Activated T-cell treated with anti-CD3 and anti-CD28 coated beads, Interleukin-2, amount 50 U/mL, for 4 hours (primary cell): ENCODE measurements at places on chromosomes 7 and 10. TPM values are rescaled to one million over a fixed set of nuclear protein-coding genes. Genes with fewer than 3 reads are reported as not detected.

DNA sequence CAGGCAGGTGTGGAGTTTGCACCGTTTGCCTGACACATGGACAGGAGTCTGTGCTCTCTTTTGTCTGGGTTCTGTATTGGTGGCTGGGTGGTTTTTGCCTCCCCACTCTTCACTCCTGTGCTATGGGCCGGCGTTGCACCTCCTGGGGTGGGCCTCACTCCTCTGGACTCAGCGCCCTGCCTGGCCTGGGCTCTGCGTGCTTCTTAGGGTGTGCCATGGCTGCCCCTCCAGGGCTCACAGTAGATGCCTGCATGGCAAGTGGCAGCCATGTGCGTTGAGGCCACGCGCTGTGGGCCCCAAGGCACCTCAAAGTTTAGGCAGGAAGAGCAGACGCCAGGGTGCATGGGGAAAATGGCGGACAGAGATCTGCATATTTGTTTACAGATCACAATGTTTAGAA is 319.8 kb downstream of the ADARB2 start:
- no peak for DNase-seq

GRCh38 chr7:12771378-12771877 is 84.0 kb downstream of the ARL4A start:
- DNase-seq, result no peak

GRCh38 chr7:29921404-29922010 is 68.1 kb downstream of the SCRN1 start:
- peak; percentile 17 for DNase-seq

DNA sequence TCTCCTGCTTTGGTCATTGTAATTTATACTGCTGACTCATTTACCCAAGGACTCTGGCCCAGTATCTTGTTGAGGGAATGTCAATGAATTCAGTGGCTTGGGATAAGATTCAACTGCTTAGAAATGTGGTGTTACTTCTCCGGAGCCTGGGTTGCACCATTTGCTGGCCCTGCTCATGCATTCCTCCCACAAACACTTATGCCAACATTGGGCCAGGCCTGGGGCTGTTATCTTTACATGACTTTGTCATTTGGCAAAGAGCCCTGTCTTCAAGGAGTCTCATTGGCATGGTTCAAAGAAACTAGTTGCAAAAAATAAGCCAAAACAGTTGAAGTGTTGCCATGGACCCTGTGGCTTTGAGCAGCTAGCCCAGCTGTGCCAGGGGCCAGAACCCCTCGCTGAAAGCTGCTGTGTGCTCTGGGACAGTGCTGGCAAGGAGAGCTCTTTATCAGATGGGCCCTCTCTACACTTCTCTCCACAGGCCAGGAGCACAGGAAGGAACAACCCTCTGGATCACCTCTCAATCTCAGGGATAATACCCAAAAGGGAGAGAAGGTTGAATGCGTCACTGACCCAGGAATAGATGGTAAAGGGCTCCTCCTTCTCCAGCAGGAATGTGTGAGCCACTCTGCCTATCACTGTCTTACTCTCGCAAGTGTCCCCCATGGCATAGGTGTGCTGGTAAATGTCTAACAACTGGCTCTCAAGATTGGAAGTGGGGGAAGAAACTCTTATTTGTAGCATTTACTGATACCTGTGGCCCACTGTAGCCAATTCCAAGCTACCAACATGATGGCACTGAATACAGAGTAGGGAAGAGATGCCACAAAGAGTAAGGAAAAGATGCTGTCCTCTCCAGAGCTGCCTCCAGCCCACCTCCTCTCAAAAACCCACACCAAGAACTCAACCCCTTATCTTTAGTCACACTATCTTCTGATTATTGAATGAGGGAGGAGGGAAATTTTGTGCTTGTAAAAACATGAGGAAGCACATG is 23.5 kb upstream of the PDE1C start:
- no peak for DNase-seq

DNA sequence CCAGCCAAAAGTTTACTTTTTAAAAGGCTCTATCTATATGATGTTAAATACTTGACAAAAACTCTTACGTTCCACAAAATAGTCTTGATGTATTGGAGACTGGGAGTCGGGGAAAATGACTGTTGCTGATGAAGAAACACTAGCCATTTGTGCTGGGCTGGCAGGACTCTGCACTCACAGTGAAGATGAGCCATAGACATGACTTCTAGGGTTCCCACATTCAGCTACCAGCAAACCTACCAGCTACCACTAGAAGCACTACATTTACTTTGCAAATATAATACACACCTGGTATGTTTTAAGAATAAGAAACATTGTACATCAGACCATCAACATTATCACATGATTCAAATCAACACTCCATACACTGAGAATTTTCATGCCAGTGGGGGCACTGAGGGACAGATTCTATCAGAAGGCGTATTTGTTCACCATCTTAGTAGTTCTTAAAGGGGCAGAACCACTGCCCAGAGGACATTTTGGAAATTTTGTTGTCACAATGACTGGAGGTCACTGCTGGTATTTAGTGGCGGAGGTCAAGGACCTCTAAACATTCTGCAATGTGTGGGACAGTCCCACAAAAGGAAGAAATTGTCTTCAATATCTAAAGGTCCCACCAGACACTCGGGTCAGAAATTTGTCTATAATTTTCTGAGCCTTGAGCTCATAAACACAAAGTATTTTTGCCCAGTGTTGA is 52.3 kb downstream of the PARD3 start:
- DNase-seq, result no peak

GRCh38 chr10:65358565-65358964 is 1567.3 kb upstream of the LRRTM3 start:
- no peak for DNase-seq

The ADIRF gene
- not detected for total RNA-seq

The SPDYE11 gene
- not detected for total RNA-seq

The NUTM2A gene
- total RNA-seq, result not detected
